ENCODE measurements at places on chromosomes 1 and 21.
A peak's percentile ranks its signal among the peaks of the same experiment; 100 is the strongest.

DNA sequence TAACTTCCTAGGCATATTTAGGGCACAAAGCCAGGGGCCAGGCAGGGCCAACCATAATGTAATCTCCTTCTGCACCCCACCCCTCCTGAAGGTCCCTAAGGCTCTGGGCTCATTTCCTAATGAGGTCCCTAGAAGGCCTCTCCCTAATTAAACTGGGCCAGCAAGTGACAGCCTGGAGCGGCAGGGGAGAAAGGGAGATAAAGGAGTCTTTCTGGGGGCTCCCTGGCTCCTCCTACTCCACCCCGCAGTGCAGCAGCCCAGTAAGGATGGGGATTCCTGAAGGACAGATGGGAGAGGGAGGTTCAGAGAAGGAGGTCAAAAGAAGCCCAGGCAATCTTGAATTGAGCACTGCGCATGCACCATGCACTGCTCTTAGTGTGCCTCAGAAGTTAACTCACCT, 12.8 kb downstream of the LRP8 start:
- no peak for DNase-seq

GRCh38 chr21:37579356-37579755, 212.8 kb downstream of the DYRK1A start:
- no peak for DNase-seq

DNA sequence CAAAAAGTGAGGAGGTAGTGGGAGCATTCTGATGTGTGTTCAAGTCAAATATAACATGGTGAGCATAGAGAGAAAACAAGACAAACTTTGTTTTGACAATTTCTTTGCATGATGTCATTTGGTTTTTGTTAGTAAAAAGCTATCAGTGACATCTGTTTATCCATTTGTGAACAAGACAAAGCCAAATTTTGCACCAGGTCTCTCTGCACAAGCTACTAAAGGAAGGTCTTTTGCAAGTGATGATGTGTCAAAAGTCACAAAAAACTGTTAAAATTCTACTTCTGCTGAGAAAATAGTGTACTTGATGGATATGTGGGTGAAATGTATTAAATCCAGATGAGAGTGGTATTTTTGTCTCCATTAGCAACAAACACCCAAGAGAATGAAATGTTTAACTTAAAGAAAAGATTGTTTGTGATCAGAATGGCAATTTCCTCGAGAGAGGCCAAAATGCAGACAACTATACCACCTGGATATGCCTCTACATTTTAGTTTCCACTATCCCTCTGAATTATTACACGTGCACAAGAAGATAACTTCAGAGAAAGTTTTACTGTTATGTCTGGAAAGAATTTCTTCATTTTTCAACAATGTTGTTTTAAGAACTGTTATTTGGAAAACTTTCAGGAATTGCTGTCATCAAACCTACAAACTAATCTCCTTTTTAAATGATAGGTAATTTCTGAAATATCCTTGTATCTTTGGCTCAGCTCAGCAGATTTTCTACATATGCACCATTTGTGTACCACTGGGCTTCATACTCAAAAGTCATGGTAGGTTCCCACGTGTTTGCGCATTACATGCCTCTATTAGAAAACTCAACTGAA, 807.4 kb upstream of the ADGRL2 start:
- no peak for DNase-seq

DNA sequence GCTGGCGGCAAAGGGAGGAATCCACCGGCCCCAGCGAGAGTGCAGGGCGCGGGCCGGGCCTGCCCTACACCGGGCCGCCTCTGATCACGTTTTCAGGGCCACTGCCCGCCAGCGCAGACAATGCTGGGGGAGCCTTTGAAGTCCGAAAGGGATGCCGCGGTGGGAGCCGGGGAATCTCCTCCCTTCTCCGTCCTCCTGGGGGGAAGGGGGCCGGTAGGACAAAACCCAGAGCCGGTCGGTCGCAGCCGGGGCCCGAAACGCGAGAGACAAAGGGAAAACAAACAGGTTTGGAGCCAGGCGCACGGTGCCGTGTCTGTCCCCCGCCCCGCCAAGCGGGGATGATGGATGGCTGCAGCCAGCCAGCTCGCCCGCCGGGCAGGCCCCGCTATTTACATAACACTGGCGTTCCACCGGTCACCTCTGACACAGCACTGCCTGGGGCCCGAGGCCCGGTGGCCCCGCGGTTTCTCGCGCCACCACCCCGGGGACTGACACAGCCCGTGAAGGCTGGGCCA, 92.0 kb downstream of the CASZ1 start:
- DNase-seq, result no peak

GRCh38 chr1:9699361-9699760, 47.8 kb downstream of the PIK3CD start:
- DNase-seq, result no peak

- DNase-seq, result no peak
Measured at GRCh38 chr1:91428182-91428798, 23.7 kb upstream of the HFM1 start.

DNA sequence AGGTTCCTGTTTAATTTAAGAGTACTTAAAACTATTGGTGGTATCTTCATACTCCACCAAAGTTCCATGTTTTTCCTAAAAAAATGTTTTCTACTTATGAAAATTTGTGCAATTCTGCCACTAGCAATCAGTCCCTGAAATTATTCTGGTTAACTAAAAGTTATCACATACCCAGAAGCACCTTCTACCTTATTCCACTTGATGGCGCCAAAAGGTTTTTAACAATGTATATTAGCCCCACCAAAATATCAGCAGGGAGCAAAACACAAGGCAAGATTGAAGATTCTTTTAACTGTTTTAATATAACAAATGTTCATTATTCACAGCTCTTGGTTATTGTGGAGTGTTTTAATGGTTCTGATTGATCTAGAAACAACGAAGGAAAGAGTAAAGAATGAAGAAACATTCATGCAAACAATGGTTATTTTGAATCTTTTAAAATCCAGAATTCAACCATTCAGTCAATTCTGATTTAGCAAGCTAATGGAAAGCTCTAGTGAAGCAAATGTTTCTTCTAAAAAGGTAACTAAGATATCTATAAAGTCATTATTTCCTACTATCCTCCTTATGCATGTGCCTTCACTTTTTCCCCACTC, 67.2 kb downstream of the TTLL7 start:
- DNase-seq, result peak; percentile 63

DNA sequence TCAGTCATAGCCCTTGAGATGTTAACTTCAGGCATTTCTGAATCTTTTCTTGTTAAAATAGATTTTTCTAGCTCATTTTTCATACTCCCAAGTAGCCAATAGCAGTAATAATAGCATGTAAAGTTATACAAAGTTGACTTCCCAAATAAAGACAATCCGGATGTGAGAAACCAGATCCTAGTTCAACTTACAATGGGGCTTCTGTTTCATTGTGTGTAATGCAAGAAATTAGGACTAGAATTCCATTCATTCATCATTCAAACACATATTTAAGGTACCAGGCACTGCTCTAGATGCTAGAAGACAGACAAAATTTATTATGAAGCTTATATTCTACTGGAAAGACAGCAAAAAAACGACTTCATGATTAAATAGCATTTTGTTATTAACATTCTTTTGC, 240.3 kb downstream of the OLFM3 start:
- no peak for DNase-seq

- no peak for DNase-seq
Measured at GRCh38 chr1:199811163-199811562, 216.3 kb upstream of the NR5A2 start.

GRCh38 chr1:239386453-239387303, at the start of gene CHRM3:
CHRM3 (plus strand) TSS chr1:239386568; CDS start chr1:239907452, 520,884 bp downstream.
- DNase-seq, result peak; percentile 24

- no peak for DNase-seq
Measured at GRCh38 chr1:87295445-87296110, 33.1 kb upstream of the LMO4 start.

DNA sequence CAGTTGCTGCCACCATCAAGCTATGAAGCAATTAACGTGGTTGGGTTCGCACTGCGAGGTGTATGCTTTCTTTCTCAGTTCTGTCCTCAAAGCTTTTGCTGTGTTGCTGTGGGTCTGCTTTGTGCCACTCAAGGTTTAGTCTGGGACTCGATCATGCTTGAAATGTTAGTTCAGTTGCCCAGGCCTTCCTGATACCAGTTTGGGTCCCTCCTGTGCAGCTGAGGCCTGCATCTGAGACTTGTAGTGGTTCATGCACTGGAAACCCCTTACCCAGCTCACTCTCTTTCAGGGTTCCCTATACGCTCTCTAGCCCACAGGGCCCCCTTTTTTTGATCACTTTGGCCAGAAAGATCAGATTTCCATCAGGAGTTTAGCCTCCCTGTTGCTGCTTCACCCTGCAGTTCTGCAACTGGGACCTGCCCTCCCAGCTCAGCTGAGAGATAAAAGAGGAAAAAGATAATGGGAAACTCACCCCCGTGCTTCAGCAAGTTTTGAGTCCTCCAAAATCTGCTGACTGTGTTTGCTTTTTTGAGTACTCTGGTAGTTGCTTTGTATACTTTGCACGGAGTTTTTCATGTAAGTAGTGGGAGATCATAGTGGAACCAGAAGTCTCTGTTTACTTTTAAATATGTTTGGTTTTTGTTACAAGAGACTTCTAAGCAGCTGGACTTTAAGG, 317.0 kb downstream of the HHAT start:
- no peak for DNase-seq

GRCh38 chr1:156681196-156681960, 4.2 kb upstream of the NES start:
- DNase-seq, result no peak

DNA sequence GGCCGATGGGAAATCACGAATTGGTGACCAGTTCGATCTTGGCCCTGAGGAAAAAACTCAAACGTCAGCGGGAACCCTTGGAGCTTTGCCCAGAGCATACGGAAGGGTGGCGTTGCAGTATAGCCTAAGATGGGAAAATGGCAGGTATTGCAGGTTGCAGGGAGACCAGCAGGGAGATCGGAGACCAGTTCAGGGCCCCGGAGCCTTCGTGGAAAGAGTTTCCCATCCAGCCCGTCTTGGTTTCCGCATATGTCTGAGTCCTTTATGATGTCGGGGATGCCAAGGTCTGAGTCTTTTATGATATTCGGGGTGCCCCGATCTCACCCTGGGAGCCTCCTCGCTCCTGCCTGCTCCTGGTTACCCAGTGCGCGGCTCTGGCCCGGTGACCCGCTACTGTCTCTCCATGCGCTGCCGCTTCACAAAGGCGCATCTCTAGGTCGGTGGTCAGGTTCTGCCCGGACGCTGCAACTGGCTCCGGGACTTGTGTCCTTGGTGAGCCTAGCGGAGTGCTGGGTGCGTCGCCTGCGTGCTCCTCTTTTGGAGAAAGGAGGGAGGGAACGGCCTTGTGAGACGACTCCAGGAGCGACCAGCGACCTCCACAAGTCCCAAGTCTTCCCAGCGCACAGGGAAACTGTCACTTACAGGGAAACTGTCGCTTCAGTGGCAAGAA, 94.2 kb downstream of the PRKAB2 start:
- DNase-seq, result no peak

- no peak for DNase-seq
Measured at GRCh38 chr1:173749137-173749536, 34.4 kb downstream of the KLHL20 start.

- peak; percentile 49 for DNase-seq
Measured at GRCh38 chr1:234154320-234155251, 218.7 kb upstream of the COA6 start.

GRCh38 chr21:43866659-43867331, 1.8 kb downstream of the AGPAT3 start:
- no peak for DNase-seq

DNA sequence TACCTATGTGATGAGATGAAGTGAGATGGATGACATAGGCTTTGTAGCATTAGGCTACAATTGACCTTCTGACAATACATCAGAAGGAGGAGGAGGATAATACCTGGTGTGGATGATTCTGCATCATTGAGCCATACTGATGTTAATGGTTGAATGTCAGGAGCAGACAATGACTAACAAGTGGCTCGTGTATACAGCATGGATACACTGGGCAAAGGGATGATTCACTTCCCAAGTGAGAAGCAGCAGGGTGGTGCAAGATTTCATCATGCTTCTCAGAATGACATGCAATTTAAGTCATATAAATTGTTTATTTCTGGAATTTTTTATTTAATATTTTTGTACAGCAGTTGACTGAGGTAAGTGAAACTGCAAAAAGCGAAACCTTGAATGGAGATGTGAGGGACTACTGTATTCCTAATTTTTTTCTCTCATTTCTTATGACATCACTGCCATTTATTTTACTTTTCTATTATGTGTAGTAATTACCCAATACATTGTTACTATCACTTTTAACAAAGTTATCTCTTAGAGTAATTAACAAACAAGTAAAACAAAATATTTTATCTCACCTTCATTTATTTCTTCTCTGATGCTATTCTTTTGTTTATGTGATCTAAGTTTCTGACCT, 34.4 kb upstream of the COP1 start:
- peak; percentile 89 for DNase-seq

DNA sequence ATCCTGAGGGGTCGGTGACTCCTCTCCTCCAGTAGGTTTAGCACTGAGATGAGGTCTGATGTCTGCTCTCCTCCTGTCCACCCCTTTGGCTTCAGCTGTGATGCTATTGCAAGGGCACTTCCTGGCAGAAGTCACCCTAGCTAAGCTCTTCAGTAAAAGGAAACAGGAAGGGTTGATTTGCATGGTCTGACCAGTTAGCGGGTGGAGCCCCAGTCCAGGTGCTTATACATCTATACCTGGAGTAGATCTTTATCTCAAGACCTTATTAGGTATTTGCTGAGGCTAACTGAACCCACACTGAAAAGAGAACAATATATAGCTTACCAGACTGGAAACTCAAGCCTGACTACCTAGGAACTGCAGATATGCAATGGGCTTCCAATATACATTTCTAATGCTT, 28.9 kb upstream of the NFASC start:
- no peak for DNase-seq

GRCh38 chr1:151693057-151693651, 23.4 kb downstream of the CELF3 start:
- DNase-seq, result peak; percentile 43

DNA sequence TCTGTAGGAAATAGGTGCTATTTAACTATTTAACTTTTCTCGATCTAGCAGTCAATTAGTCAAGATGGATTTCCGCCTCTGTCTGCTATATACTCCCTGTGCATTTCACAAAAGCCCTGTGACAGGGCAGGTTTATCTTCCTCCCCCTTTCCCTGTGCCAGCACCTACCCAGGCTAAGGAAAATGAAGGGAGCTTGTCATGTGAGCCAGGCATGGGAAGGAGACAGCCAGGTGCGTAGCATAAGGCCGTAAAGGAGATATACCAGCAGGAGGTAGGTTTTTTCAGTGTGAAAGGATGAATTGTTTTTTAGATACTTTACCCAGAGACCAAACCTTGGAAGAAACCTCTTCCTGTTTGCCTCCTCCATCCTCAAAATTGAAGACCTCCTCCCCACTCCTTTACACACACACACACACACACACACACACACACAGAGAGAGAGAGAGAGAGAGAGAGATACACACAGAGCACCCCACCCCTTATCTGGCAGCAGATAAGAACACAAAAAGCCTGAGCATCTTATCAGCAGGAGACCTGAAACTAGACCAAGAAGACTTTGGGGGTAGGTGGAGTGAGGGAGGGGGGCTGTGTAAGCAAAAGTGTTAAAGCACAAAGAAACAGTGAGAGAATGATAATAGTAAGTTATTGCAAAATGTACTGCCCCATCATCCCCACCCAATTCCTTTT, 12.0 kb upstream of the TARBP1 start:
- no peak for DNase-seq

- DNase-seq, result no peak
Measured at GRCh38 chr1:188425687-188426086, 1596.9 kb downstream of the PLA2G4A start.

All from kidney glomerular epithelial cell (primary cell).